Osteoblast (primary cell): ENCODE measurements at places on chromosomes 13 and 19.

- no peak for DNase-seq
Observed at GRCh38 chr13:68993154-68993553, 1114.5 kb upstream of the ATXN8OS start.

GRCh38 chr19:10871711-10872545, 575 bp downstream of the CARM1 start:
- peak; percentile 94 for DNase-seq

DNA sequence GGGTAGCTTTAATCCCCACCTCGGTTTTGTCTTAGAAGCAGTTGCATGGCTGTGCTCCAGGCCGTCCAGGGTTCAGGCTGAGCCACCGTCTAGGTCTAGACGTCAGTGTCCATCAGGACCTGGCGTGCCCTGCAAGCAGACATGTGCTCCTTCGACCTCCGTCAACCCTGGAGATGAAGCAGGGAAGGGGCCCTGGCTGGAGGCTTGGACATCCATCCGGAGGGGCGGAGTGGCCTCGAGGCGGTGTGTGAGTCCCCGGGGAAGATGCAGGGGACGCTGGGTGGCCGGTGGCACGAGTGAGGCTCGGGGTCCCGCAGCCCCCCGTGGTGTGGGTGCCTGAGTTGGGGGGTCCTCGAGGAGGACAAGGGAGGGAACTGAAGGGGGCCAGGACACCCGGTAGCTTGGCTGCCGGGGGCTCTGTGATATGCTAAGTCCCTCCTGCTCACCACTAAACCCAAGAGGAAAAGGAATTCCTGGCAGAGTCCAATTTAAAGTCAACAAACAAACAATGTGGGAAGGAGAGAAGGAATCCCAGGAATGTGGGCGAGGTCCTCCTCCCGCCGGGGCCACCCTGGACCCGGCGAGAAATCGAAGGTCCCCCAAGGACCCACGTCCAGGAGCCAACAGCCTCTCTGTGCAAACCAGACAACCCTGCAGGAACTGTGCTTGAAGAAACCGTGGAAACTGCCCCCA, 14.9 kb upstream of the PTBP1 start:
- peak; percentile 95 for DNase-seq

- DNase-seq, result peak; percentile 5
Observed at GRCh38 chr13:103762523-103762922, 696.3 kb upstream of the SLC10A2 start.

DNA sequence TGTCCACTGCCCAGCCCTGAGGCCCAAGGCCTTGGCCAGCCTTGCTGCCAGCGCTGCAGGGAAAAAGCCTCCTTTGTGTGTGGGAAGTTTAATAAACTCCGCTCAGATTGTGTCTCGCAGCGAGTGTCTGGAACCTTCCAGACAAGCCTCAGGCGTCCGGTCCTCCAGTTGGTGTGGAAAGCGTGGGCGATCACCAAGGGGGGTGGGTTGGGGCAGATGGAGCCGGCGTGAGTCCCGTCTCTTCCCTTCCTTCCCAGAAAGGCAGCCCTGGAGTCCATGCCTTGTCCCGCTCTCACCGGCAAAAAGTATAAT, 4.6 kb downstream of the STK11 start:
- DNase-seq, result peak; percentile 15

DNA sequence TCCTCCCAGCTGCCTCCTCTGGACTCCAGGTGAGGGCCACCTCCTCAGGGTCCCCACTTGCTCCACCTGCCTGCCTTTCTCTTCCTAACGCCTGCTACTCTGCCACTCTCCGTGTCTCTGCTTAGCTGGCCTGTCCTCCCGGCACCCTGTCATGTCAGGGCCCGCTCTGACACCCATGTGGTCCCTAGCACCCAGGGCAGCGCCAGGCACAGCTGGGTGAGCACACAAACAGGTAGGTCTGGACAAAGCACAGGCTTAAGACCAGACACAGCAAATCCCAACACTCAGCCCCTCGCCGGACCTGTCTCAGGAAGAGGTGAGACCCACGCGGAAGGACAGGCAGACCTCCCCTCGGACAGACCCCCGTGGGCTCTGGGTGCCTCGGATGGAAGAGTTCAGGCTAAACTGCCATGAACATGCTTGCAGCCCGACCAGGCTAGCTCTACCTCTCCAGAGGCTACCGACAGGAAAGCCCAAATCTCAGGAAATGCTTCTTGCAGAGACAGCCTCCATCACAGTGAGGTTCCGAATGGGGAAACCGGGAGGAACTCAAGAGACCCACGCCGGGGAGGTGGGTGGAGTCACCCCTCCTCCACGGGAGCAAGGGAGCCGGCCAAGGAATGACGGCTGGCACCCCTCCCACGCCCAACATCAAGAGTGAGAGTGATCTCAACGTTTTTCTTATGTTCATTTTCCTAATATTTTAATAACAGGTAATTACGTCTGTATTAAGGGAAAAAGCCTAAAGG, 12.5 kb downstream of the ZNF787 start:
- peak; percentile 79 for DNase-seq

- DNase-seq, result peak; percentile 84
Observed at GRCh38 chr19:29872224-29872731, 60.5 kb downstream of the CCNE1 start.

DNA sequence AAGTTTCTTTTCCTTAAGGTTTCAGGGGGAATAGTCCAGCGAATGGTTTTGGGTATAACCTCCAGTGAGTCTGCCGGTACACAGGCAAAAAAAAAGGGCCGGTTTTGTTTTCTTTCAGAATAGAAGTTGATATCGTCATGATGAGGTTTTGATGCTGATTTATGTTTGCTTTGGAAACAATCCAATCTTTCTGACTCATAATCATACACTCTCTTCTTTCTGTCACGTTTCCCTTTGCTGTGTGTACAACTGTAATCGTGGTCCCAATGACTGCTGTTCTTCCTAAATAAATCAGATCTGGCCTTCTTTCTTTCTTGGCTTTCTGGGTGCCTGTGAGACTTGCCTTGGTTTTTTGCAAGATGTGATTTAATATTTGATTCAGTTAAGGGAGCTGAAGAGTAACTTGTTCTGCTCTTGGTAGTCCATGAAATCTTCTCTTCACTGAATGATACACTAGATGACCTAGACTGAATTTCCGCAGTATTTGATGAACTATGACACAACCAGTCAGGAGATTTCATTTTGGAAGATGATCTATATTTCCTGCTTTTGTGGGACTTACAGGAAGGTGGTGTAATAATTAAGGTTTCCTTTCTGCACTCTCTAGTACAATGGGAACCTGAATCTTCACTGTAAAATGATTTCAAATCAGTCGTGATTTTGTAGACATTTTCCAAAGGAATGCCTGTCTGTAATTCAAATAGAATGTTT, 34.9 kb upstream of the METTL21C start:
- peak; percentile 5 for DNase-seq

DNA sequence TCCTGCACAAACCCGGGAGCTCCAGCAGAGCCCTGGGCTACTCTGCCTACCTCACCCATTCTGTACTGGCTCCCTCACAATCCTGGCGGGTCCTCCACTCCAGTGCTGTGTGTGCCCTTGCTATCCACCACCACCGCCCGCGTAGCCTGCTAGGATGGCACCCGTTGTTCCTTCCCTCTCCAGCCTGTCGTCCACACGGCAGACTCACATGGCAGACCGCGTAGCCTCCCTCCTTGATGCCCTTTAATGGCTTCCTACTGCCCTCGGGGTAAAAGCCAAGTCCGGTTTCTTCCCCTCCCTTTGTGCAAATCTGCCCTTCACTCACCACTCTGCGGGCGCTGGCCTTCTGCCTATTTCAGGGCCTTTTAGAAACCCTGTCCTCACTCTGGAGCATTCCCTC, 106.6 kb downstream of the RAB20 start:
- no peak for DNase-seq

DNA sequence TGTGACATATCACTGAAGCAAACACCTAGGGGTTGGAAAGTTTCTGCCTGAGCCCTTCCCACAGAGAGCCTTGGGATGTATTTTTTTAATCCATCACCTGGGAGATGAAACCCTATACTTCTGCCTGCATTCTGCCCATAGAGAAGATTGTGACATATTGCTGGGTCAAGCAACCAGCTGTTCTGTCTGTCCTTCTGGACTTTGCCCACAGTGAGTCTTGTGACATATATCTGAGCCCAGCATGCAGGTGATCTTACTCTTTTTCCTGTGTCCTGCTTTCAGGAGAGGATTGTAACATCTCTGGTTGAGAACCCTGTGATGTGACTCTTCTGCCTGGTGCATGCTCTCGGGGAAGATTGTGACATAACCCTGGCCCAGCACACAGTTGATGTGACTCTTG, 24.9 kb upstream of the ZNF681 start:
- DNase-seq, result no peak

DNA sequence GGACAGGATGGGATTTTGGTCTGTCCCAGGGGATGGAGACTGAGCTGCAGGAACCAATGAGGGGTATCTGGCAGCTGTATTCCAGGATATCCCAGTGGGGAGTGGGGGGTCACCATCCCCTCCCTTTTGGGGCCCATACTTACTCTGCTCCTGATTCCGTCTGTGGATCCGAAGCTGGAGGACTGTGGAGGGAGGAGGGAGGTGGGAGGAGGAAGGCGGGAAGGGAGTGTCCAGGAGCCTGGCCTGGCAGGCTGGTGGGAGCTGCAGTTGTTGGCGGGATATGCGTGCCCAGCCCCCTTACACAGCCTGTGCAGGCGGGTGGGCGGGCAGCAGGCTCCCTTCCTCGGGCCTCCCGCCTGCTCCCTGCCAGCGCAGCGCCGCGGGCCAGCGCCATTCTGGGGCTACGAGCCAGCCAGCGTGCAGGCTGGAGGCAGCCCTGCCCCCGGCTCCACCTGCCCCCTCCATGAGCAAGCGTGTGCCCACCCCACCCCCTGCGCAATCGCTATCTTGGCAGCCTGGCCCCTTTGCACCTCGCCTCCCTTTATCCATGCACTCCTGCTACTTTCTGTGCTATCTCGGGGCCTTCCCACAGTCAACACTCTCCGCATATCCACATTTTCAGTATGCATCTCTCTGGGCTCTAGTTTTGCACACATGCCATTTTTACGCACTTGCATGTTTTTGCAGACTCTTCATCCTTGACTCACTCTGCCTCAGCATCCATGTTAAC, 2.8 kb downstream of the MAMSTR start:
- peak; percentile 92 for DNase-seq

GRCh38 chr13:46211483-46212351, at the start of gene LRRC63:
Gene LRRC63, plus strand, starts transcription at chr13:46211928. Its CDS starts 1,107 bp downstream, at chr13:46213035.
- peak; percentile 66 for DNase-seq

DNA sequence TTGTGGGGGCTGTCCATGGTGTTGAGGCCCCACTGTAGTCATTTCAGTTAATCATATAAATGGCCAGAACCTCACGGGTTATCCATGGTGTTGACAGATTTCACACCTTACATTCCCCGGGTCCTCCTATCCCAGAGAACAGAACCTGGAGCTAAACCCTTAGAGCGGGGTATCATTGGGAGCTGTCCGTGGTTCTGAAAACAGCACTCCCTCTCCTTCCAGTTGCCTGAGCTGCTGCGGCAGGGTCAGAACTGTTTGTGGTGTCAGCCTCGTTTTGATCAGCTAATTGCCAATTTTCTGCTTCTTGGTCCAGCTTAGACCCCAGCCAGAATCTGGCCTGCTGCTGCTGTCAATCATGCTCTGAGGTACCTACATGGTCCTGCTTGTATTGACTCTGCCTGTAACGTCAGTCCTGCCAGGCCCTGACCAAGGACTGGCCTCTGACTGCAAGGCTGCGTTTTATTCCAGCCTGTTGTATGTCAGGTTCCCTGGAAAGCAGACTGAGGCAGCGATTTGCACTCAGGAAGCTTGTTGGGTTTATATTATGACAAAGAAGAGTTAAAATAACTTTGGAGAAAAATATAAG, 55.8 kb upstream of the KCTD15 start:
- peak; percentile 78 for DNase-seq

DNA sequence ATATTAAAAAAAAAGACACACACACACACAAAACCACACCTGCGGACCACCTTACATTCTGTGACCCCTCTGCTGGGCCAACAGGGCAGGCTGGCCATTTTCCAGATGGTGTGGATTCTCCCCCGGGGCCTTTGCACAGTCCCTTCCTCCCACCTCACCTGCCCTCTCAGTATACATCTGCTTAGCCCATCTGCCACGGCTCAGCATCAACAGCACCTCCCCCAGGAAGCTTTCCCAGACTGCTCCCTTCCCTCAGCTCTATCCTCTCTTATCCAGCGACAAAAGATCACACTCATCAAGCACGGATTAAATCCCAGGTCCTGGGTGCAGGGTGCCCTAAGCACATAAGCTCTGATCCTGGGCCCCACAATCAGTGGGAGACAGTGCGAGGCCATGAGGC, 4.5 kb downstream of the ZNF787 start:
- DNase-seq, result peak; percentile 6

DNA sequence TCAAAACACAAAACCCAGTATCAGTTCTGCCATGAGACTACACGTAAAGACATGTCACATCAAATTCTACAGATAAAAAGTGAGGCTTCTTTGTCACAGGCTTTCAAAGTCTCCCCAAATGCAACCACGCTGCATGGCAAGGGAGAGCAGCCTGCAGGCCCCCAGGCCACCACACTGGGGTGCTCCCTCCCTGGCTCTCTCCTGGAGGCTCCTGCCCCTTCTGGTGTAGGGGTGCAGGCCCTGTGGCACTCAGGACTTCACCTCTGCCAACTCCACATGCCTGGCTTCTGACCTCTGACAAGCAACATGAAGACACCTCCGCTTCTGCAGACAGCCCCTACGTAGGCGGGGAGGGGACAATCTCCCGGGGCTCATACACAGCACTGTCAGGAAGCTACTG, 14.3 kb downstream of the AKAP8 start:
- peak; percentile 69 for DNase-seq

- DNase-seq, result no peak
Observed at GRCh38 chr13:63107179-63107943, 1691.7 kb upstream of the PCDH20 start.

- no peak for DNase-seq
Observed at GRCh38 chr13:90414691-90415596, 932.5 kb upstream of the MIR17HG start.

DNA sequence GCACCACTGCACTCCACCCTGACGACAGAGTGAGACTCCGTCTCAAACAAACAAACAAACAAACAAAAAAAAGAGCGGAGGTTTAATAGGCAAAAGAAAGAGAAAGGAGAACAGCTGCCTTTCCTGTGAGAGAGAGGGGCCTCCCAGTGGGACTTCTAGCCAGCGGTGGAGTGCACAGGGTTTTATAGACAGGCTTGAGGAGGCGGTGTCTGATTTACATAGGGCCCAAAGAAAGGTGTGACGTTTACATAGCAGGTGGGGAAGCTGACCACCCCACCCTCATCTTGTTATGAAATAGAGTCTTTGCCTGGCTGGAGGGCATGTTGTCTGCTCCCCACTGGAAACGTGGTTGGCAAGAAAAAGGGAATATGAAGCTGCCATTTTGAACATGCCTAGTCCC, 106.0 kb upstream of the CSNK1A1L start:
- no peak for DNase-seq

- no peak for DNase-seq
Observed at GRCh38 chr13:41150058-41150457, 17.5 kb upstream of the KBTBD6 start.

DNA sequence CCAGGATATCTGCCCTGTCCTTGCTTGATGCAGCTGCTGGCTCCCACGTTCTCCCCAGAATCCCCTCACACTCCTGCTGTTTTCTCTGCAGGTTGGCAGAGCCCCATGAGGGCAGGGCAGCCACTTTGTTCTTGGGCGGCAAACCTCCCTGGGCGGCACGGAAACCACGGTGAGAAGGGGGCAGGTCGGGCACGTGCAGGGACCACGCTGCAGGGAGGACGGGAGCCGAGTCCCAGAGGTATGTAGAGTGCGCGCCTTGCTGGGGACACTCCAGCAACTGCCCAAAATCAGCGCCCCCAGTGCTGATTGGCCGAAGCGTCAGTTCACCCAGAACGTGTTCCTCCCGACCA, 30.3 kb upstream of the MIER2 start:
- peak; percentile 89 for DNase-seq
